Progenitor cell of endocrine pancreas (in vitro differentiated cells): ENCODE measurements at places on chromosomes 6 and 20. TPM values are rescaled to one million over a fixed set of nuclear protein-coding genes. Genes with fewer than 3 reads are reported as not detected.

CASS4 gene
- total RNA-seq: 0.09 and 0.26 TPM in 2 replicates

PI16 gene
- not detected in 2 replicates for total RNA-seq

RIPOR3 gene
- 0.29 and 0.31 TPM in 2 replicates for total RNA-seq

SOBP gene
- 15.4 and 17.0 TPM in 2 replicates for total RNA-seq
